T follicular helper cell (primary cell): ENCODE measurements at places on chromosomes 1 and 21.
A peak's percentile ranks its signal among the peaks of the same experiment; 100 is the strongest.

DNA sequence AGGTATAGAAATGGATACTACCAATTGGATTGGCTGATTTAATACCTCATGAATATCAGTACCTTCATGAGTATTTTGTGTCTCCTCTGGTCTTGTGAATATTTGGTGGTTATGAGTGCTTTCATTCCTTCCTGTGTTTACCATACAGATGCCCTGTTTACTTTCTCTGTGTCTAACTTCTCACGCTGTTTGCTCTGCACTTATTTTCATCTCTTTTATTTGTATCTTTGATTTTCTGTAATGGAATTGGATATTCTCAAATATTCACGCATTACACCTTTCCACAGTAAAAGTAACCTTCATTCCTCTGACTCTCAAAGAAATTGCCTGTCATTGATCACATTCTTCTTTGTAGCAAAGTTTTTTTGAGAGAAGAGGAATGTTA is 16.8 kb downstream of the CNST start:
- DNase-seq, result no peak

GRCh38 chr1:40067023-40067422 is 26.5 kb downstream of the CAP1 start:
- DNase-seq, result no peak

DNA sequence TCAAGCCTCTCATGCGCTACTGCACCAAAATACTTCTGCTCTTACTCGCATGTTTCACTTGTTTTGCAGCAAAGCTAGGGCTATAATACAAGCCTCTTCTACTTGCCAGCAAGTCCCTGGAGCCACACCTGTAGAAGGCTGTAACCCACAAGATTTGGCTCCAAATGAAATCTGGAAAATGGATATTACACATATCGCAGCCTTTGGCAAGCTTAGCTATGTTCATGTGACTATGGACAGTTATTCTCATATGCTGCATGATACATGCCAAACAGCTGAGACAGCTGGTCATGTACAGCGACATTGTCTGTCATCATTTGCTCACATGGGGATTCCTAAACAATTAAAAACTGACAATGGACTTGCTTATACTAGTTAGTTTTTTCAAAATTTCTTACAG is 270.3 kb downstream of the COL11A1 start:
- no peak for DNase-seq

DNA sequence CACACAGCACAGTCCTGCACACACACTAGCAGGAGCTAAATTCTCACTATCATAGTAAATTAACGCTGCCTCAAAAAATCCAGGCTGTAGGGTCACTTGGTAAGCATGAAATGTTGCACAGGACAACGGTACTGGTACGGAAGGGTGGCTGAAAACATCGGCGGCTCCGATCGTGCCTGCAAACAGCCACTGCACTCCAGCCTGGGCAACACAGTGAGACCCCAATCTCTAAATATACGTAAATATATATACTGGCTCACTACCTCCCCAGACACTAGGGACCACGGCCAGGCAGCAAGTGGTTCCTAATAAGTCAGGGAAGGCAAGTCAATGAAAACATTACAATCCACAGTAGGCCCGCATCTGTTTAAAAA is 44.3 kb downstream of the GLIS1 start:
- no peak for DNase-seq

- no peak for DNase-seq
Observed at GRCh38 chr1:205923651-205924459, 19.4 kb downstream of the SLC26A9 start.

DNA sequence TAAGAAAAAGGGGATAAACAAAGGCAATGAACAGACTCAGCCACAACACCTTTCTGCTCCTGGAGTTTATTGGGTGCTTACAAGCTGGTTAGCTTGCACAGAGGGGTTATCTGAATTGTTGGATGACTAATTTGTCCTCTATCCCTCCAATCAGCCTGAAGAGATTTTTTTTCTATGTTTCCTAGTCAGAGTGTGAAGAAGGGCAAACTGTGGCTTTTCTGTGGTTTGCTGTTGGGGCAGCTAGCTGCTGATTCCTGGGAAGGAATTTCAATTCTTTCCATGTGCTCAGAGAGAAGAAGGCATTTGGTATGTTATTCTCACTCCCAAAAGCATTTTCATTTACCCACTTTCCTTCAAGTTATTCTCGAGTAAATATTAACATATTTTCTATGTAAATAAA is 48.6 kb downstream of the PCP4 start:
- no peak for DNase-seq

DNA sequence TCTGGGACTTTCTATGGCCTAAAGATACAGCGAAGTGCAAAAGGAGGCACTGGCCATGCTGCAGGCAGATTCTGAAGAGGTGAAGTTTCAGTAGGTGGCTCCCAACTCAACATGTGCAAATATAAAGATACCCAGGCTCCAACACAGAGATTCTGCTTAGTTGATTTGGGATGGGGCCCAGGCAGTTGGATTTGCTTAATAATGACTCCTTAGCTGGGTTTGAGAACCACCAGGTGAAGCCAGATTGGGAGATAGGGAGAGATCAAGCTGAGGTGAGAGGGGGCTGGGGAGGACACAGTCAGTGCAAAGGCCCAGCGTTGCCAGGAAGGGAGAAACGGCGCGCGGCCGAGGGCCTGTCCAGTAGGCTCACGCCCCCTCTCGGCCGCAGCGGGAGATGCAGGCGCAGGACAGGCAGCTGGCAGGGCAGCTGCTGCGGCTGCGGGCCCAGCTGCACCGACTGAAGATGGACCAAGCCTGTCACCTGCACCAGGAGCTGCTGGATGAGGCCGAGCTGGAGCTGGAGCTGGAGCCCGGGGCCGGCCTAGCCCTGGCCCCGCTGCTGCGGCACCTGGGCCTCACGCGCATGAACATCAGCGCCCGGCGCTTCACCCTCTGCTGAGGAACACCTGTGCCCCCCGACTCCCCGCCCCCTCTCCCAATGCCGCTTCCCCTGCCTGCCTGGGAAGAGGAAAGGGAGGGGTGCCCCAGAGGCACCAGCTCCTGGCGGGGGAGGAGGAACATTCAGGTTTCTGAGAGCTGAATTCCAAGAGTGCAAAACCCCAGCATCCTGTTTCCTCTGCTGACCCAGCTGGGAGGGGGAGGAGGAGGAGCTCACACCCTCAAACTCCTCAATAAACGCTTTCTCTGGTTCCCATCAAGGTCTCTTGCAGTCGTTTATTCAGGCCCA is 1.2 kb downstream of the FAM167B start:
- DNase-seq, result peak; percentile 61

DNA sequence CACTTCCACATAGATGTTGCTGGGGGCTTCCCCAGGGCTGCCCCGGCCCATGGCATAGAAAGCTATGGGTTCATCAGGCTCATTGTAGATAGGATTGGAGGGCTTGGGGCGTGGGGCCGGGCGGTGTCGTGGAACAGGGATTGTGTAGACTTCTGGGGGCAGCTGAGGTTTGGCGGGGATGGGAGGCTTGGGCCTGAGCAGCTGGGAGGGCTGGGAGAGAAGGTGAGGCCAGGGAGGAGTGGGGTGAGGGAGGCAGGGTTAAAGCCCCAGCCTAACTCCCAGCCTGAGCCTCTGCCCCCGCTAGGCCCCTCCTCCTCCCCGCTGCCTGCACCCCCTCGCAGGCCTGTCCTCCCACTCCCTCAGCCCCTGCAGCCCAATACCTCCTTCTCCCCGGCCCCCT is 7.4 kb downstream of the SH2D2A start:
- DNase-seq, result no peak

GRCh38 chr21:39705849-39706248 is 39.1 kb upstream of the IGSF5 start:
- no peak for DNase-seq

GRCh38 chr1:16138772-16139221 is 17.1 kb downstream of the EPHA2 start:
- no peak for DNase-seq

GRCh38 chr1:244318512-244318911 is 133.2 kb downstream of the ADSS2 start:
- DNase-seq, result no peak

DNA sequence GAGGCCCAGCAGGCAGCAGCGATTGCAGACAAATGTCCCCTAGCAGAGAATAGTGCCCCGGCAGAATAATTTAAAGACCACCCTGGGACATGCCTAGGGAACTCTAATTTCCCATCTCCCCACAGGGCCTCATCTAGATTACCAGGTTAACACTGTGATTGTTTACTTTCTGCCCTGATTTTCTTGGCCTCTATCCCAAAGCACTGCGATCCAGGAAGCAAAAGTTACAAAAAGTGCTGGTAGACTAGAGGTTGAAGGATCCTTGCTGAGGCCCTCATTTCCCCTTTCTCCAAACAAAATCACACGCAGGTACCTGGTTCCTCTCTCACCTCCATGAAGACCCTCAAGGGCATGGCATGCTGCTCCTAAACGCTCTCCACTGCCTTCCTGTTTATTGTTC is 229.7 kb downstream of the C1orf94 start:
- DNase-seq, result no peak

DNA sequence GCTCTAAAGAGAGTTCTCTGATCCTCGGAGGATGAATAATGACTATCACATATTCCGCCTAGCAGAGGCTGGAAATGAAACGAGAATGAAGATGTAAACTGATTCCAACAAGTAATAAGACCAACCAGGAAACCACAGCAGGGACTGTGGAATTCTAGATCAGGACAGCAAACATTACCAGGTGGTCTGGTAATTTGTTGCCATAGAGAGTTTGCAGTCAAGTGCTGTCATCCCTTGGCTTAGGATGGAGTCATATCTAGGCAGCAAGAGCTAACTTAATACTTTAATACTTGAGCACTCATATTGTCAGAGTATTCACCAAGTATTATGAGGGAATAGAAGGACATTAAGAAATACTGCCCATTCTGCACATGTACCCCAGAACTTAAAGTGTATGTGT is 45.1 kb upstream of the MUTYH start:
- no peak for DNase-seq

DNA sequence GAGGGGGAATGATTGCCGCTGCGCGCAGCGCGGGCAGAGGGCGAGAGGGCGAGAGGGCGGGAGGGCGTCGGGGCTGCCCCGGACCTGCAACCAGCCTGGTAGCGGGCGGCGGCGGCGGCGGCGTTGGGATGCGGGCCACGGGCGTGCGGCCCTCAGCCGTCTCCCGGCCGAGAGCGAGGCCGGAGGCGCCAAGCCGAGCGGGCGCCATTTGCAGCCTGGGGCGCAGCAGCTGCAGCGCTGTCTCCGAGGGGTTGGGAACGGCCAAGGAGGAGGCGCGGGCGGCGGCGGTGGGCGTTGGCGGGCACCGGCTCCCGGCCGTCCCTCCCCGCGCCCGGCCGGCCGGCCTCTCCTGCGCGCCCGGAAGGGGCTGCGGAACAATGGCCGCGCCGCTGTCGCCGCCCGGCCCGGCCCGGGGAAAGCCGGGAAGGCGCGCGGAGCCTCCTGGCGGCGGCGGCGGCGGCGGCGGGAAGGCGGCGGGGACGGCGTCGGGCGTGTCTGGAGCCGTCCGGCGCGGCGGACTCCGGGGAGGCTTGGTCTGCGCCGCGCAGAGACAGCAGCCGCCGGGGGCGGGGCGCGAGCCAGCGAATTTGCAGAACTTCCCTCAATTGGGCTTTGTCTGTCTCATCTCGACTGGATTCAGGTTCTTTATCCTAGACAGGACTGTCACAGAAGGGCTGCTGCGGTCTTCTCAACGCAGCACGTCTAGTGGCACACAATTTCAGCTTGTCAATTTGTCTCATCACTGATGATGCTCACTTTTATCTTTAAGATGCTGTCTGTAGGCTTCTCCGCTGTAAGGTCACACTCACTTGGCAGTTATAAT is 35.7 kb downstream of the ZBTB8B start:
- no peak for DNase-seq

GRCh38 chr21:42724226-42724920 is 71.0 kb downstream of the PDE9A start:
- no peak for DNase-seq

GRCh38 chr21:17003258-17003615 is 509.6 kb upstream of the CXADR start:
- no peak for DNase-seq

DNA sequence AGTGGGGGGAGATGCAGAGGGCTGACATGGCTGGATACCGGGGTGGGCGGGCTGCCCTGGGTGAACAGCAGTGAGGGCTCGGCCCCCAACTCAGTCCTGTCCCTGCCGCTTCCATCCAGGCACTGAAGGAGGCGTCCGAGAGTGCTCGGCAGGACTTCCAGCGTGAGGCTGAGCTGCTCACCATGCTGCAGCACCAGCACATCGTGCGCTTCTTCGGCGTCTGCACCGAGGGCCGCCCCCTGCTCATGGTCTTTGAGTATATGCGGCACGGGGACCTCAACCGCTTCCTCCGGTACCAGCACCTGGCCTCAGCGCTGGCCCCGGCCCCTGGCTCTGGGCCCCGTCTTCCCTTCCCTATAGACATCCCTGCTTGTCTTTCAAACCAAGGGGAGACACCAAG is 15.6 kb downstream of the NTRK1 start:
- no peak for DNase-seq

DNA sequence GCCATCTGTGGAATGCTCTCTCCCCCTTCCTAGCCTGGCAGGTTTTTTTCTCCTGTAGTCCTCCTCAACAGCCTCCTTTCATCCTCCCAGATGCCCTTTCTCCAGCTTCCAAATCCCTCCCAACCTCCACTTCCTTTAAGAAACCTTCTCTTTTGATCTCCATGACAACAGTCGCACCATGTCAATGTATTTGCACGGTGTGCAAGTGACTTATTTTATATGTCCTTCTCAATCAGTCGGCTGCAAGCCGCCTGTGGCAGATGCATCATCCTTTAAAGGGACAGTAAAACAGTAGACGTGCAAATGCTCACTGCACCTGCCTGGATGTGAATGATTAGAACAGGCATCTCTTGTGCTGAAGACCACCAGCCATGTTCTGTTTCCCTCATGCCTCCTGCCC is 285.2 kb downstream of the PCP4 start:
- DNase-seq, result no peak

- DNase-seq, result no peak
Observed at GRCh38 chr1:98962156-98962555, 42.5 kb downstream of the PLPPR5 start.

DNA sequence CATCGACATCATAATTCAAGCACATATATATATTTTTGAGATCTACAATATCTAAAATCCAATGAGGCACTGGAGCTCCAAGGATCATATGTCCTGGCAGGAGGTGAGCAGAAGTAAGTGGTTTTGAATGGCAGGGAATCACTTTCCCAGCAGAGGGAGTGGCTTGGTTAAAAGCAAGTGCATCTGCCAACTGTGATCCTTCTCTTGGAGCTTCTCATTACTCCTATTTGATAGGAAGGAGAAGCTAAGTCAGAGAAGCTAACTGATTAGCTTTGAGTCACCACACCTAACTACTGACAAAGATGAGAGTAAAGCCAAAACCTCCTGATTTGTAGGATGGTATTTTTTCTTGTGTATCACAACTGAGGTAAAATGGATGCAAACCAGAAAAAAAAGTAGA is 55.0 kb downstream of the ALG14 start:
- DNase-seq, result no peak

DNA sequence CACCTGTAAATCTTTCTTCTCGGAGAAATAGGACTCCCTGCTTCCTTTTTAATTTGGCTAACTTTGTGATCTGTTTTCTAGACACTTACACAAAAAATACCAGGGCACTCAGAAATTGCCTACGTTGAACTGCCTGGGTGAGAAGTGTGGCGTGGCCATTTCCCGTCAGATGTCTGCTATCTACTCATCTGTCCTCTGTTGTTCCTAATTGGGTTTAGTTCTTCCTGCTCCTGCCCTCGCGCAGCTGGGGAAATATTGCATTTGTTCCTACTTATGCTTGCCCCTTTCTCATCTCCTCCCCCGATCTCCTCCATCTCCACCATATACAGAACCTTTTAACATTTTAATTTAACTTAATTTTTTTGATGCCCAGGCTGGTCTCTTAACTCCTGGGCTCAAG is 55.1 kb downstream of the CD58 start:
- no peak for DNase-seq

- no peak for DNase-seq
Observed at GRCh38 chr1:180267211-180267561, 37.1 kb downstream of the LHX4 start.

GRCh38 chr1:54876814-54877213 is 10.2 kb downstream of the DHCR24 start:
- DNase-seq, result no peak
